ENCODE measurements at places on chromosomes 13 and 19.

GRCh38 chr13:29709407-29710069 lies 114.0 kb upstream of the SLC7A1 start:
- no peak for DNase-seq

DNA sequence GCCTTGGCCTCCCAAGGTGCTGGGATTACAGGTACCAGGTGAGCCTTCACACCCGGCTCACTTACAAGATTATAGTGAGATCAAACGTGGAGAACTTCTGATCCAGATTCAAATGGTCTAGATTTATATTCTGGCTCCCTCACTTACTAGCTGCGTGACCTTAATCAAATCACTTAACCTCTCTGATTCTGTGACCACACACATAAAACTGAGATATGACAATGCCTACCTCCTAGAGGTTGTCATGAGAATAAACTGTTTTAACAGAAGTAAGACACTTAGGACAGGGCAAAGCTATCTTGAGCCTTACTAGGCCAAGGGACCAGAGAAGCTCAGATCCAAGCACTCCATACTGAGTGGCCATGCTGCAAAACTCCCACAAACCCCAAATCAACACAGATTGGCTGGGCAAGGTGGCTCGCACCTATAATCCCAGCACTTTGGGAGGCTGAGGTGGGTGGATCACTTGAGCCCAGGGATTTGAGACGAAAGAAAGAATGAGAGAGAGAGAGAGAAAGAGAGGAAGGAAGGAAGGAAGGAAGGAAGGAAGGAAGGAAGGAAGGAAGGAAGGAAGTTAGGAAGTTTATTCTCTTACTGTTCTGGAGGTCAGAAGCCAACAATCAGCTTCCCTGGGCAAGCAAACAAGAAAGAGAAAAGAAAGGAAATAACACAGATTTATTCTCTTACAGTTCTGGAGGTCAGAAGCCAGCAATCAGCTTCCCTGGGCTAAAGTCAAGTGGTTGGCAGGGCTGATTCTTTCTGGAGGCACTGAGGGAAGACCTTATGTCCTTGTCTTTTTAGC lies 46.1 kb upstream of the MAP3K10 start:
- no peak for DNase-seq

GRCh38 chr13:48400850-48401291 lies 12.0 kb downstream of the LPAR6 start:
- no peak for DNase-seq

GRCh38 chr19:34254698-34255432 lies 511 bp downstream of the GARRE1 start:
- no peak for DNase-seq

DNA sequence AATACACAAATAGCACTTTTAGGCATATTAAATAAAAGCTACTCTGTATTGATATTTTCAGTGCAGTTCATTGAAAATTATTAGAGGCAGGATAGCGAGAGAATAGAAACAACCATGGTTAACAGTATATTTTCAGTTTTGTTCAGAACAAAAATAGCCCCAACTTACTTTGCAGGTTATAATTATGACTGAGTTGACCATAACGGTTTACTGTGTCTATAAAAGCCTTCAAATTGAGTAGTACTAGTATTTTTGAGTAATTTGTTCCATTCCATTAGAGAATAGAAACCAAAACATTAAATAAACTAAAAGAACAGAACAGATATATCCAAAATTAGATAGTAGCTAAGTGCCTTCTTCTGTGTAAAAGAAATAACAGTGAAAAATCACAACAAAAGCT lies 1108.4 kb upstream of the PCDH20 start:
- DNase-seq = no peak

DNA sequence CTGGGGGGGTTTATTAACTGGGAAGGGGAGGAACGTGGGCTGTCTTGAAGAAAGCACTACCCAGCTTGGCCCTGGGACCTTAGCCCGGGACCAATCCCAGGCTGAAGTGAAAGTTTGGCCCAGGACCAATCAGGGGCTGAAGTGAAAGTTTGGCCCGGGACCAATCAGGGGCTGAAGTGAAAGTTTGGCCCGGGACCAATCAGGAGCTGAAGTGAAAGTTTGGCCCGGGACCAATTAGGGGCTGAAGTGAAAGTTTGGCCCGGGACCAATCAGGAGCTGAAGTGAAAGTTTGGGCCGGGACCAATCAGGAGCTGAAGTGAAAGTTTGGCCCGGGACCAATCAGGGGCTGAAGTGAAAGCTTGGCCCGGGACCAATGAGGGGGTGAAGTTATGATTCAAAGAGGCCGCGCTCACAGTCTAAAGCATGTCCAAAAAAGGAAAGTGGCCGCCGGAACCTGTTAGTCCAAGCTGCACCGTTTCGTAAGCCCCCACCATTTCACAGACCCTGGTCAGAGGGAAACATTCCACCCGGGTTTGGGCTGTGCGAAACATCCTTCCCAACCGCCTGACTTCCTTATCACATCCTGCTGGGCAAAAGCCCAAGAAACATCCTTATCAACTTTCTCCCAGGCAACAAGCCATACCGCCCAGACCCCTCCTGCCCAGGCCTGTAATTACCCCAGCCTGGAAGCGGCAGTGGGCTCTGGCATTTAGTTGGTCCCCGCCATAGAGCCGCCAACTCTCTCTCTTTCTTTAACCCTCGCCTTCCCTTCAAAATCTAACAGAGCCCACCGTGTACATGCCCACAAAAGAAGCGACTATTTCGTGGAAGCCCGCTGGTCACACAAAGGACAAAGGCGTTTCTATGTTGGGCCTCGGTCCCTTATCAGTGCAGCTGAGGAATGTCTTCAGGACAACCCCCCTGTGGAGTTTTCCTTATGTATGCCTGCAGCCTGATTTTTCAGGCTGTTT lies 1.1 kb downstream of the ZNF850 start:
- peak; percentile 2 for DNase-seq

- no peak for DNase-seq
Measured at GRCh38 chr19:16363133-16363851, 38.7 kb downstream of the KLF2 start.

- DNase-seq = no peak
Measured at GRCh38 chr13:79686441-79686840, 205.5 kb downstream of the NDFIP2 start.

- no peak for DNase-seq
Measured at GRCh38 chr13:21058361-21058760, 3.0 kb downstream of the LATS2 start.

DNA sequence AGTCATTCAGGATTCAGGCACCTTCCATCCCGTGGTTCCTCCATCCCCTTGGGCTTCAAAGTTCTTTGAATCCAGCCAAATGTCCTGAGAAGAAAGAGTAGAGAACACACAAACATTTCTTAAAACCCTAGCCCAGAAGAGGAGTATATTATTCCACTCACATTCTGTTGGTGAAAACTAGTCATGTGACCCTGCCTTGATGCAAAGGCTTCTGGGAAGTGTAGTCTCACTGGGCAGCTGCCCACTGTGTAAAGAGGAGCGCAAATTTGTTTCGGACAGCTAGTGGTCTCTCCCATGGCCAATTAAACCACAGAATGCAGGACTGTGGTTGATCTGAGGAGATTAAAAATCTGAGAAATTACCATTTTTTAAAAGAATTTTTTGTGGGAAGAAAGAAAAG lies 304.4 kb downstream of the SUCLA2 start:
- DNase-seq = no peak

DNA sequence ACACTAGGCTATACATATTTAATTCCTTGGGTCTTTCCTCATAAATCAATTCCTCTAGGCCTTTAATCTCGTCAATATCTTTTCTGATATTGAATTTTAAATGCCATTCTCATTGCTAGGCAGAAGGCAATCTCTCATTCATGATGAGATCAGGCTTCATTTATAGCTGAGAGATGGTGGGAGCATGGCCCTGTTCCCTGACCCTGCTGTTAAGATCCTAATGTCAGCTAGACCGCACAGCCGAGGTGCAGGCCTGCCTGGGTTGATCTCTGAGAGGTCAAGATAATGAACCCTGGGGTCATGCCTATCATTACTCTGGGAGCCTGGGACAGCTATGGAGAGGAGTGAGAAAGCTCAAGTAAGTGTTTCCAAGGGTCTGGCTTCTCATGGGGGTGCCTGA lies 253.8 kb downstream of the DNAJC15 start:
- DNase-seq = no peak

- no peak for DNase-seq
Measured at GRCh38 chr13:21355304-21355703, 103.8 kb downstream of the ZDHHC20 start.

- DNase-seq = no peak
Measured at GRCh38 chr19:23093832-23094231, 23.0 kb upstream of the ZNF730 start.

DNA sequence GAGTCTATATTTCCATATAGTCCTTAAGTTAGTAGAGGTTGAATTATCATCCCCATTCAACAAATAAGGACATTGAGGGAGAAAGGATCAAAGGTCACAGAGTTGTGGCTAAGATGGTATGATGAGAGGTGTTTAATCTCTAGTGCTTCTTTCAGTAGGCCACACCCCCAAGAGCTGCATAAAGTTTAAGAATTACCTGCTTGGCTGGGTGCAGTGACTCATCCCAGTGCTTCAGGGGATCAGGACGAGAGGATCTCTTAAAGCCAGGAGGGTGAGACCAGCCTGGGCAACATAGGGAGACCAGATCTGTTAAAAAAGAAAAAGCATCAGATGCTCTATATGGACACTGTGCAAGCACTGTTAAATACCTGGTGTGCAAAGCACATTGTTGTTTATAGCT lies 560.0 kb upstream of the KLHL1 start:
- DNase-seq = no peak

GRCh38 chr19:33490041-33490451 lies 31.5 kb downstream of the PEPD start:
- no peak for DNase-seq

- DNase-seq = peak; percentile 16
Measured at GRCh38 chr19:9075064-9075949, 11.6 kb upstream of the OR1M1 start.

GRCh38 chr13:74003374-74003773 lies 130.8 kb downstream of the KLF12 start:
- no peak for DNase-seq

DNA sequence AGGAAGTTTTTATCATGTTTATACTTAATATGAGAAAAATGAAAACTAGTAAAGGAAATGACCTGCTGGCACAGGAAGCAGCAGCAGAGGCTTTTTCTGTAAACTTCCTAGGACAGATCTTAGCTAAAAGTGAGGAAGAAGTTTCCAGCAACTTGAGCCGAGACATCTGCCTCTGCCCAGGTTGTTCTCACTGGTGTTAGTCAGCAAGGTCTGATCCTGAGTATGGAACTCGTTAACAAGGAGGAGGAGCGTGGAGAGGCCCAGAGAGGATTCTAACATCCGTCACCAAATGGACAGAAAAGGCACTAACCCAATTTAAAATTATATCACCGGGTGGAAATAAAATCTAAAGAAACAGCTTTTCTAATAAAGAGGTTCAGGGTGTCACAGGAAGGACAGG lies 43.6 kb downstream of the PHF11 start:
- no peak for DNase-seq

DNA sequence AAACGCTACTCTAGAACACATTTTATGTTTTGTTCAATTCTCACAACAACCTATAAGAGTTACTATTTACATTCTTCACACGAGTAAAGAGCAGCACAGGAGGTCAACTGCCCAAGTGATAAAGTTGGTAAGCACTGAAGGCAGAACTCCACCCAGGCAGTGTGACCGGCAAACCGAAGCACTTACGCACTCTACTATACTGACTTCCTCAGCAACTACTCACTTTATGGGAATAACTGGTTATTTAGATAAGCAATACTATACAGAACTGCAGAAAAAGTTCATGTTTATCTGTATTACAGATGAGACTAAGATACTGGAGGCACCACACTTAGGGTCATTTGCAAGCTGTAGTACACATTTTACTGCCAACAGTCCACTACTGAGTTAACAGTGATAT lies 28.8 kb downstream of the FOXO1 start:
- no peak for DNase-seq

GRCh38 chr13:94198681-94199080 lies 280.8 kb downstream of the DCT start:
- no peak for DNase-seq
